ENCODE measurements at places on chromosomes 3 and 15.
A peak's percentile ranks its signal among the peaks of the same experiment; 100 is the strongest.

GRCh38 chr3:40920041-40920440 lies 279.3 kb upstream of the CTNNB1 start:
- peak; percentile 43 for DNase-seq

DNA sequence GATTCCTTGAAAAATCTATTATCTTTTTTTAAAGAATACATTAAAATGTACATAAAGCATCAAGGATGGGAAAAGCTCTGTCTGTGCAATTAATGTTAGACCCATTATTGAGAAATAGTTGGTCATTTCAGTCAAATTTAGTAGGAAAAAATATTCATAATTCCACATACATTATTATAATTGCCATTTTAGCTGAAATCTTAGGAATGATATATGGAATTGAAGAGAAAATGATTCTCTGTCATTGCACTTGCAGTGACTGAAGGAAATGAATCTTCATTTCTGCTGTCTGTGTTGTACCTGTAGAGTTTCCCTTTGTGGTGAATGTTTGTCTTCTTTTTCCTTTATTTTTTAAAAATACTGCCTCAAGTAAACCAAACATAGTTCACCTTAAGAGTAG lies 473.9 kb downstream of the C3orf38 start:
- DNase-seq: no peak

GRCh38 chr3:193593668-193594030 lies 641 bp downstream of the OPA1 start:
- DNase-seq: no peak

GRCh38 chr3:127065561-127066290 lies 82.8 kb downstream of the PLXNA1 start:
- DNase-seq: no peak

GRCh38 chr15:95017666-95018328 lies 786.4 kb downstream of the MCTP2 start:
- peak; percentile 9 for DNase-seq
